ENCODE measurements at places on chromosomes 4 and X. TPM values are rescaled to one million over a fixed set of nuclear protein-coding genes. Genes with fewer than 3 reads are reported as not detected.

ZDHHC15 gene
- total RNA-seq, result under 0.01 TPM

GRCh38 chr4:20393486-20394100, 141.9 kb downstream of the SLIT2 start:
- DNase-seq, result no peak

DNA sequence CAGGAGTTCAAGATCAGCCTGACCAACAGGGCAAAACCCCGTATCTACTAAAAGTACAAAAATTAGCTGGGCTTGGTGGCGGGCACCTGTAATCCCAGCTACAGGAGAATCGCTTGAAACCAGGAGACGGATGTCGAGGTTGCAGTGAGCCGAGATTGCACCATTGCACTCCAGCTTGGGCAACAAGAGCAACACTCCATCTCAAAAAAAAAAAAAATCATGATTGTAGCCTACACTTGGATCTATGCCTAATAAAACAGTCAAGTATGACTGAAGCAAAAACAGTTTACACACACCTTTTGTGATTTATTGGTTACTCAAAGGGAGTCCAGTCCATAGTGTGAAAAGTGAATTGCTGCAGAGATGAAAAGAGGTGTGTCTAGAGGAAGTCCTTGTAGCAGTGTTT, 34.7 kb upstream of the TASL start:
- no peak for DNase-seq

XPNPEP2 gene
- total RNA-seq, result not detected

CLNK gene
- total RNA-seq, result not detected

C4orf50 gene
- under 0.01 TPM for total RNA-seq

PHOX2B gene
- not detected for total RNA-seq
